BE2C (cell line): ENCODE measurements at places on chromosomes 13 and 19.

DNA sequence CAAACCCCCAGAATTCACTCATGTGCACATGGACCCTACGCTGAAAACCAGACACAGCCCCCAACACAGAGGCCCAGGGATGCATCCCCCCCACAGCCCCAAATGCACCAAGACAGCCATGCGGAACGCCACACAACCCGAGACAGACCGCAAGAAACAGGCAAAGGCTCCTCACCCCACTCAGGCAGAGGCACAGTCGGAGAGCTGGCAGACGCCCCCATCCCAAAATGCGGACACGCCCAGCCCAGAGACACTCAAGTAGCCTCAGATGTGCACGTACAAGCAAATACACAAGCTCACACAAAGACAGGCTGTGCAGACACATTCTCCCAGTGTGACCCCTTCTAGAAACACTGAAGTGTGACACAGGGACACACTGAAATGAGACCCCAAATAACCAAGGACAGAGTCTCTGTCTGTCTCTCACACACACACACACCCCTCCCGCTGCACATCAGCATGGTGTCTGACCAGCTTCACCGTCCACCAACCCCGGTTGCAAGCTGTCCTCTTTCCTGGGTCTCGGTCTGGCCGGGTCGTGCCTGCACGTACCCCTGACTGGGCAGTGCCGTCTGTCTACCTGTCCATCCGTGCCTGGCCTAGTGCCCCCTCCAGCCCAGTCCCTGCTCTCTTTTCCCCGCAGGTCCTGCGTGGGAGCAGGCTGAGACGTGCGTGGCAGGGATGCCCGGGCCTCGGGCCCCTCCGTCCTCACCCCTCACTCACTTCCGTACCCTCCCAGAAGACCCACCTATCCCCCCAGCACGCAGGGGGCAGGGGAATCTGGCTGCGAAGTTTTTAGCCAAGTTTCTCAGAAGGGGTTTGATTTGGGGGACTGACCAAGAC lies 16.1 kb downstream of the ERFL start:
- no peak for DNase-seq

- no peak for DNase-seq
These were observed 320.8 kb upstream of the MAB21L1 start for GRCh38 chr13:35797244-35797643.

DNA sequence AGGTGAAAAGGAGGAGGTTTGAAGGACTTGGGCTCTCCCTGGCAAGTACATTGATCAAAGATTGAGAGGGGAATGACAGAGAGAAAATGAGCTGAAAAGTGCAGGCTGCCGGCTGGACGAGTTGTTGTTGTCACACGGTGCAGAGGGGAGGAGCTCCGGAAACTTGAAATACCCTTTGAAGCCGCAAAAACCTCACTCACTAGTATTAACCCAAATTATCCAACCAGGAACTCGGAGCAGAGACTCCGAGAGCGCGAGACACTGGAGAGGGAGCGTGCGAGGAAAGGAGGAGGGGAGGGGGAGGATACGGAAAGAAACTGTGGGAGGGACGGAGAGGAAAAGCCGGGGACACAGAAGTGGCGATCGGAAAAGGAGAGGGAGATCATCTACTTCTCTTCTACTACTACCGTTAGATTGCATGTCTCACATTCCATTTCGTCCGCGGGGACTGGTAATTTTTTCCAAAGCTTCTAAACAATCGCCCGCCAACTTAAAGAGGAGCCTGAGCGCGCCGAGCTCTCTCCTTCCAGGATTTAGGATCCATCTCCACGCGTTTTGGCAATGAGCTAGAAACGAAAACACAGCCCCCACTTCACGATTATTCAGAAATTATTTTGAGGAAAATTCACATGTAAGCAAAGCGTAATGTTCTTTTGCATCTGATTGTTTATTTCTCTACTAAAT lies at the start of gene DACH1:
TSS of gene DACH1 (minus strand) at position 74 of the 684 bp plus-strand sequence.
- DNase-seq = peak; percentile 79

GRCh38 chr13:41960211-41960636 lies 685 bp downstream of the VWA8 start:
- peak; percentile 24 for DNase-seq

GRCh38 chr13:37148501-37148900 lies 43.0 kb upstream of the CSNK1A1L start:
- no peak for DNase-seq

DNA sequence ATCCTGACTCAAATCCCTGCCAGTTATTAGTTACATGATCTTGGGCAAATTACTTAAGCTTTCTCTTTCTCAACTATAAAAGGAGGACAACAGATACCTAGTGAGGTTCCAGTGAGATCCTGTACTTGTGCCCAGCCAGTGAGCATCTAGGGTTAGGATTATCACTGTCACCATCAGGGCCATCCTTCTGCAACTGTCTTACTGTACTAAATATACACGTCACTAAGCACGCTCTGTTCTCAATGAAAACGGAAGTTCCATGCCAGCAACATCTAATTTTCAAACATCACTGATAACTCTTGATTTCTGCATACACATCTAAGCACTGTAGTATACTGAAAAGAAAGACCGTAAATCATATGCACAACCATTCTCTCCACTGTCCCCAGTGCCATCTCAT lies 70.0 kb downstream of the FOXO1 start:
- no peak for DNase-seq
